Smooth muscle cell of the brain vasculature (primary cell): ENCODE measurements at places on chromosomes 7 and 10.

DNA sequence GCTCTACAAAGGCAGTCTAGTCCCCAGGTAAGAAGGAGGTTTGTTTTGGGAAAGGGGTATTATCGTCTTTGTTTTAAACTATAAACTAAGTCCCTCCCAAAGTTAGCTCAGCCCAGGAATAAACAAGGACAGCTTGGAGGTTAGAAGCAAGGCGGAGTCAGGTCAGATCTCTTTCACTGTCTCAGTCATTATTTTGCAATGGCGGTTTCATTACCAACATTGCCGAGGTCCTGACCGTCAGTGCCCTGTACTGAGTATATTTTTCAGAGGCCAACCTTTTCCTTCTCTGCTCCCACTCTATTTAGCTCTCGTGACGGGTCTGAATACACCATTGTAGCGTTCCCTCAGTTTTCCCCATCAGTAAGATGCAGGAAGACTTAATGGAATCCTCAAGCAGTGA is 184.5 kb downstream of the PRKCQ start:
- DNase-seq = no peak

GRCh38 chr10:11536228-11536627 is 75.2 kb downstream of the USP6NL start:
- no peak for DNase-seq

DNA sequence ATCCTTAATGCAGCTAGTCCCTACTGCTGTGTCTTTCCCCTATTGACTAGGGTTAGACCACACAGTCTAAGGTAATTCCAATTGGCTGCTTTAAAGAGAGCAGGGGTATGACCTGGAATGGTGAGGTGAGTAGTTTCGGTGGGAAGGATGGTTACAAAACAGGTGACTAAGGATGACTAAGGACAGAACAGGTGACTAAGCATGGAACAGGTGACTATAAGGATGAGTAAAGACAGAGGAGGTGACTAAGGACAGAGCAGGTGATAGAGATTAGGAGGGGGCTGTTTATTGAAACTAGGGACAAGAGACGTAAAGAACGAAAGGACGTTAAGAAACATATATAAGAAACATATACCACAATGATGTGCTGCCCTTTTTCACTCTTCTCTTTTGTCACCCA is 145.1 kb upstream of the TMEM106B start:
- no peak for DNase-seq

GRCh38 chr7:511476-512145 is 8.0 kb downstream of the PDGFA start:
- DNase-seq = no peak

- DNase-seq = no peak
Observed at GRCh38 chr10:69461243-69462025, 10.2 kb downstream of the TSPAN15 start.

- DNase-seq = no peak
Observed at GRCh38 chr10:6625428-6625827, 45.4 kb upstream of the PRKCQ start.

DNA sequence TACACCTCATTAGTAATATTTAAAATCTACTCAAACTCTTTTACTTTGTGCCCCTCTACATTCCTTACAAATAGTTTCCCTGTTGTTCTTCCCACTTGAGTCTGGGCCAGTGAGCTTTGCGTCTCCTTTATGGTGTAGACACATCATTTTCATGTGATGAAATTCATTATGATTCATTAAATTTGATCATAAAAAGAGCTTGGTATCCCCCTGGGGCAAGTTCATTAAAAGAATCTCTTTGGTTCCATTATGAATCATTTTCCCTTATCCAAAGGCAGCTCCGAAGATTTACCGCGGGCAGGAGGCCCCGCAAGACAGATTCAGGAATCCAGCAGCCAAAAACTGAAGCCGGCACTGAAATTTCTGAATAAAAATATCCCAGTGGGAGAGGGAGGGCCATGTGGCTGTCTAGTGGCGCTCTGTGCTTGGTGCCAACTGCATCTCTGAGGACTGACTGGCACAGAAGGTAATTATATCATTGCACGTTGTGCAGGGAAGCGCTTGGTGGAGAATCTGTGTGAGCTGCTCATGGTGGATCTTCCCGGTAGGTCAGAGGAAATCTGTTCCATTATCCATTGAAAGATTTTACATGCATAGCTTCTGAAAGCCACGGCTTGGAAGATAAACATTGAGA is 151.4 kb upstream of the PITRM1 start:
- no peak for DNase-seq

GRCh38 chr10:18601321-18601720 is 50.1 kb downstream of the NSUN6 start:
- no peak for DNase-seq

GRCh38 chr7:54874804-54875203 is 115.8 kb upstream of the SEC61G start:
- no peak for DNase-seq

- DNase-seq = no peak
Observed at GRCh38 chr10:90965720-90966119, 44.8 kb upstream of the ANKRD1 start.

DNA sequence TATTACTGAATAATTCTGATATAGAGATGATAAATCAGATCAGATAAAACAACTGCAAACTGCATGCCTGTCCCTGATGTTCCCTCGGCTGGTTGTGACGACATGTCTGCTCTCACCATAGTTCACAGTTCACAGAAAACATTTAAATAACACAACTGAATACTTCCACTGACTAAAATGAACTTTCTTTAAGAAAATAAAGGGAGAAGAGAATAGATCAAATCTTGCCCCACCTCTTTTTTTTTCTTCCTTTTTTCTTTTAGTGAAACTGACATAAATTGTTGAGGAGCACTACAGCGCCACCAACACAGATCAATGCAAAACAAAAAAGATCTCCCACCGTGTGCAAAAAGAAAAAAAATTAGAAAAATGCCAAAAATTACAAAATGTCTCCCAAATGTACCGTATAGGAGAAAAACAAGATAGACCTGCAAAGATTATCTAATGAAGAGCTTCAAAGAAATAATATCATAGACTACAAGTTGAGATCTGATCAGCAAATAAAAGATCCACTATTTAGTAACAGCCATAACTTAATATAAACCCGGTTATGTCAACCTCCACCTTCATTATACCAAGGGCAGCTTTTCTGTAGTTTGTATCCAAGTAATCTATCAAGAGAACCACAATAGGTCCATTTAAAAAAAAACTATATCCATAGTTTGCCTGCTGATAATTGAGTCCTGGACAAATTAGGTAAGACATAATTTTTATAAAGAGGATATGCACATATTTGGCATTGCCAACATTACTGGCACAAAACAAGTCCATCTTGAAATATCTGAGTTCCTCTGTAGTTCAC is 30.7 kb upstream of the EPC1 start:
- DNase-seq = no peak

- no peak for DNase-seq
Observed at GRCh38 chr10:6781133-6781770, 201.2 kb upstream of the PRKCQ start.

- no peak for DNase-seq
Observed at GRCh38 chr7:31893365-31893764, 176.8 kb downstream of the PDE1C start.

GRCh38 chr10:16966991-16967865 is 150.0 kb upstream of the RSU1 start:
- DNase-seq = peak; percentile 62
